ENCODE measurements at places on chromosomes 5 and 9.

- no peak for DNase-seq
Measured at GRCh38 chr5:68538814-68539420, 323.4 kb downstream of the PIK3R1 start.

- DNase-seq: no peak
Measured at GRCh38 chr5:100444961-100445360, 90.2 kb upstream of the FAM174A start.

DNA sequence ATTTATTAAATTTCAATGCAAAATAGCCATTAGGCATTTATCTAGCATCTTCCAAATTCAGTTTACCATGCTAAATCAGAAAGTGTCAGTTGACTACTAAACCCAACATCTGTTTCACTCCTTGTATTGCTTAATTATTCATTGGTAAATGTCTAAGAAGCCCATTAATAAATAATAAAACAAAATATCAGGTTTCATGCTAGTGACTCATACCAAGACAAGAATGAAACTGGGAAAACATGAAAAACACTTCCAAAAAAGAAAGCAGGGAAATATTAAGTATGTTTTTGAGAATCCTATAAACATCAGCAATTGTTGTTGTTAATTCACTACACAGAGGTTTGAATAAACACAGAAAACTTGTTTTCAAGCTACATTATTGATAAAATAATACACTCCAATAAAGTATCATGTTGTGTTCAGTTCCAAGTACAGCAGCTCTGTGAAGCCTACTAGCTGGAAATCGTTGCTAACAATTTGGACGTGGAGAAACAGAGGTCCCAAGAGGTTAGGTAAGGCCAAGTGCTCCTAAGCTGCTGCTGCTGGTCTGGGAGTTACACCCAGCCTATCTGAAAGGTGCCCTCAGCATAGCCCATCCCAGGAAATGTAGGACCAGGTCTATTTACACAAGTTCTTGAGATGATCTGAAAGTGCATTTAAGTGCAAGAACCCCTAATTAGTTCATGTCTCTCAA is 78.8 kb downstream of the GNAQ start:
- no peak for DNase-seq

DNA sequence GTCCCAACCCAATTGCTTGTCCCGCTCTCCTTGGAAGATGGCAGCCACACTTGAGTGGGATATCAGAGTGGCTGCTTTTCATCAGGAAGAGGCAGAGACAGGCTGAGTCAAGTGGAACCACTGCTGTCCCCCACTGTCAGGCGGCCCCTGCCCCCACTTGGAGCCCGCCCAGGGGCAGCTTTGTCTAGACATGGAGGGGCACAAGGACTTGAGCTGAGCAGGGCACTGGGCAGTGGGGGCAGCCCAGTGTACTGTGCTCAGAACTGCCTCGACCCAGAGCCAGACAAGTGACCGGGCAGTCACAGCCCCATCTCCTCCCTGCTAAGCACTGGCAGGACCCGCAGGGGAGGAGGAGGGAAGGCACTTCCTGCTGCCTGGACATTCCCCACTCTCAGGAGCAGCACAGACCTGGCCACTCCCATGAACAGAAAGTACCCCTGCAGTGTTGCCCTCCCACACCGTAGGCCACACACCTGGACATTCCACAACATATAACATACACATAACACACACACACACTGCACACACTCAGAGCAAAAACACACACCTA is 91.0 kb downstream of the MRPL36 start:
- DNase-seq: no peak

- no peak for DNase-seq
Measured at GRCh38 chr9:94085062-94085639, 887 bp downstream of the PTPDC1 start.

GRCh38 chr5:103208460-103208859 is 50.1 kb upstream of the MACIR start:
- DNase-seq: no peak

GRCh38 chr5:75720882-75721281 is 3.6 kb upstream of the POC5 start:
- DNase-seq: no peak

DNA sequence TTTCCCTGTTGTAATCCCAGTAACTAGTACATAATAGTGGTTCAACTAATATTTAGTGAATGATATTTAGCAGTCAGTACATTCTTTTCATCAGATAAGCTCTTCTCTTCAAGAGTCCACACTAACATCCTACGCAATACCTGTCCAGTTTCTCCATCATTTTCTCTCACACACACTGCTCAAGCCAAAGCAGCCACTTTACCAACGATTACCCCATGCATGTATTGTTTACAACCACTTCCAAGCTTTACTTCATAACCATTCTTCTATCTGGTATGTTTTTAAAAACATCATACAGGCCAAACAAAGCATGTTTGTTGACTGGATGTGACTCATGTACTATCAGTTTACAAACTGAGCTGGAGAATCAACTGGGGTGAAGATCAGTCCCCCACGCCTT is 7.3 kb downstream of the UBTD2 start:
- DNase-seq: no peak

- no peak for DNase-seq
Measured at GRCh38 chr9:99071313-99072039, 33.4 kb upstream of the TGFBR1 start.

GRCh38 chr5:143343042-143343441 is 60.4 kb downstream of the NR3C1 start:
- DNase-seq: no peak

DNA sequence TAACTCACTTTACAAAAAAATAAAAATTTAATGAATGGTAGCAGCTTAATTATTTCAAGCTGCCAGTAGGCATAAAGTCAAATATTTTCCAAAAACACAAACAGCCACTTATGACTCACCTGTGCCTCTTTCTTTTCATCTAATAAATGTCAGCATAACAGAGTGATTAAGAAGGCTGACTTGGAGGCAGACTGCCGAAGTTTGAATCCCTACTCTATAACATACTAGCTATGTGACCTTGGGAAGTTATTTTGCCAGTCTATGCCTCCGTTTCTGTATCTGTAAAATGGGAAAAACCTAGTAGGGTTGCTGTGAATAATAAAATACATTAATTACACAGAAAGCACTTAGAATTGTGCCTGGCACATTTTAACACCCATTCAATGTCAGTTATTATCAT is 33.8 kb downstream of the FANCC start:
- no peak for DNase-seq

GRCh38 chr9:92911511-92912475 is 34.0 kb upstream of the ZNF484 start:
- no peak for DNase-seq

DNA sequence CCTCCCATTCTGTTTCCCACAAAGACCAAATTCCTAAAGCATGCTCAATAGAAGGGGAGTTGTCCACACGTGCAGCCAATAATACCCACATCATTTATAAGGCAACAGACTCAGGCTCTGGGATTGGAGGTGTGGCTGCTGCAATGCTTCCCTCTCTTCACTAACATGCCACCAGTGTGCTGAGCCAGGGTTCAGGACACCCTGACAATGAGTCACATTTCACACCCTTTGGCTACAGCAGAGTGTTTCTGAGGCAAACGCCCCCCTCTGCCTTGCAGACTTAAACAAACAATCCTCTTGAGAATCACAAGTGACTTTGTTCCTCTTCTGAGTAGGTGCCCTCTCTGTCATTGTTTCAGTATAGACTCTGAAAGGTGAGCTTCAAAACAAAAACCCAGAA is 189.3 kb upstream of the TLE4 start:
- no peak for DNase-seq

GRCh38 chr5:76225336-76225735 is 142.2 kb downstream of the SV2C start:
- DNase-seq: no peak

DNA sequence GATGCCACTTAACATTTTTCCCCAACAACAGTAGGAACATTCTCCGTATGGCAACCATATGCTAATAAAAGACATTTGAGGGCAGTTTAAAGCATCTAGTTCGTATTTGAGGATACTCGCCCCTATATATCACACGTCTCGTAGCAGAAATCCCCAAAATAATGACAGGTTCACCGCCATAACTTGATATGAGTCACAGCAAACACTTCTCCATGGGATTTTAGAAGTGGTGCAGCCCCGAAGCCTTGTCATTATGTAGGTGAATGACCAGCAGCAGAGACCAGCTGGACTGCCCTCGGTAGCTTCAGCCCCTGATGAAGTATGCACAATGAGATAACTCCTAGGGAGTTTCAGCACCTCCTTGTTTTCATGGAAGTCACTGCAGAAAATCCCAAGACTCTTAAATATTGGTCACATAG is 2.0 kb downstream of the CTNND2 start:
- DNase-seq: no peak

- DNase-seq: no peak
Measured at GRCh38 chr5:66239034-66239433, 94.9 kb downstream of the SREK1 start.

GRCh38 chr9:93204470-93205043 is 20.6 kb downstream of the WNK2 start:
- DNase-seq: no peak

GRCh38 chr5:61327760-61328753 is 4.0 kb upstream of the ZSWIM6 start:
- no peak for DNase-seq

GRCh38 chr9:10614196-10614800 is 1.5 kb upstream of the PTPRD start:
- DNase-seq: no peak

- no peak for DNase-seq
Measured at GRCh38 chr5:123485275-123485674, 26.7 kb upstream of the CSNK1G3 start.

DNA sequence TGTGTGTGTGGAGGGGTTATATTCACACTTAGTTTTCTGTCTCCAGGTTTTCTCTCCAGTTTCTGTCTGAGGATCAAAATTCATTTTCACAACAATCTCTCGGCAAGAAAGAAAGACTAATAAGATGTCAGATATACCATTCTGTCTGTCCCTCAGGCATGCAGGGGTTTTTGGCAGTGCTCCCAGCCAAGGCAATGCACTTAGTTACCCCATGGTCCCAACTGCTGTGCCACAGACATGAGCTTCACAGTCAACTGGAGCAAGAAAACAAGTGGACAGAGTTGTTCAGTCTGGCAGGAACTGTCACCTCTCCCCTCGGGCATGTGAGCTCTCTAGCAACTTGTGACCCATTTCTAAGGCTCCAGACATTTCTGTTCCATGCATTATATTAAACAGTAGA is 101.7 kb upstream of the LHFPL2 start:
- no peak for DNase-seq

- DNase-seq: no peak
Measured at GRCh38 chr5:33240558-33240957, 200.2 kb upstream of the TARS1 start.

Data from naive B cell (primary cell).